ENCODE measurements at places on chromosomes 3 and 15.

DNA sequence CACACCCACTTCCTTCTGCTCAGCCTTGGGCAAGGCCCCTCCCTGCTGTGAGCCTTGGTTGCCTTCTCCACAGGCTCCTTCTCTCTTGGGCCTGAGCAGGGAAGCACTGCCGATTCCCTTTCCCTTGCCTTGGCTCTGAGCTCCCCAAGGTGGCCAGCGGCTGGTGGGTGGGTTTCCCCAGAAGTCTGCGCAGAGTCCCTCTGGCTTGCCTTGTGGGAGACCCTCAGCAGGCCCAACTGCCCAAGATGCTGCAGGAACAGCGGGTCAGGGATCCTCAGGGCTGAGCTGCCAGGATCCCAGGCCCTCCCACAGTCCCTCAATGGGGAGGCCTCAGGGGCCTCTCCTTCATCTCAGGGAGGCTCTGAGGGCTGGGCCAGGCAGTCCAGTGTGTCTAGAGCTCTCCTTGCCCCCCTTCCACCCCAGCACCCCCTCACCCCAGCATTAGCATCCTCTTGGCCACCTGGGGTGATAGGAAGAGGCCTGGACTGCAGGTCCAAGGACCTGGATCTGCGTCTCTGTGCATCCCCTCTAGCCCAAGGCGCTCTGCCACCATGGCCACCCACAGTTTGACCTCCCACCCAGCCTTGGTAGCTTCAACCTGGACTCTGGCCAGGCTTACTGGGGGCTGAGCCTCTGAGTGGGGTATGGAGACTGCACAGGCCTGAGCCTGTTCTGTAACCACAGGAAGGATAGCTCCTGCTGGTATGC lies 68.6 kb downstream of the EXOG start:
- no peak for DNase-seq

GRCh38 chr15:76678766-76679165 lies 226.4 kb downstream of the SCAPER start:
- no peak for DNase-seq

- DNase-seq: no peak
Observed at GRCh38 chr3:27224197-27224596, 145.0 kb downstream of the NEK10 start.

DNA sequence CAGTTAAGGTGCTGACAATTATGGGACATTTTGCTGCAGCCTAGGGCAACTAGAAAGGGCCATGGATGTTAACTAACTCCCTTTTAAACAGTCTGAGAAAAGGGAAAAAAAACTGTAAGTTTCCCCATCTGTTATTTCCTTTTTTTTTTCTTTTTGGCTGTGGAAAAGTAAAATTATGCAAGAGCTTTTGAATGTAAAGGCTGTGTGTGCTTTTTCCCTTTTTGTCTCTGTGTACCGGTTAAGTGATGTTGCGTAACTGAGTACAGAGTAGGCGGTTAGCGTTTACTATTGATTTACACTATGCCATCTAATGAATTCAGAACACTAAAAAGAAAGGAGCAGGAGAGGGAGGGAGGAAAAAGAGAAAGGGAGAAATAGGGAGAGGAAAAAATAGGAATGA lies 403.6 kb downstream of the TIGIT start:
- no peak for DNase-seq

DNA sequence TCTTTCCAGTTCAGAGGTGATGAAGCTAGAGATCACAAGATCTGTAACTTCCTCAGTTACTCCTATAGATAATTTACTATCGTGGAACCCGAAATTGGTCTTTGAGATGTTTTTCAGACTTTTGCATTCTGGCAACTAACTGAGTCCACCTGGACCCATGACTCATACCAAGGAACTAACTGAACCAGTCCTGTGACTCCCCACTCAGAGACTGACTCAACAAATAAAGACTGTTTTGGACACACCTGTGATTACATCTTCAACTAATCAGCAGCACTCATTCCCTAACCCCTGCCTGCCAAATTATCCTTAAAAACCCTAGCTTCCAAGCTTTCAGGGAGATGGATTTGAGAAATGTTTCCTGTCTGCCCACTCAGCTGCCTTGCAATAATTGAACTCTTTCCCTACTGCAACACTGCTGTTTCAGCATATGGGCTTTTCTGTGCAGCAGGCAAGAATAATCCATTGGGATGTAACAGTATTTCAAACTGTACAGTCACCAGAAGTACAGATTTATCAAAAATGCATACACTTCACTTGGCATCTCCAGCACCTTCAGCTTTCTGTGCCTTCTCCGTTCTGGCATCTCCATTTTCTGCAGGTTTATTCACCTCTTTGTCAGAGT lies 57.7 kb downstream of the GATM start:
- DNase-seq: no peak

GRCh38 chr3:194489736-194490612 lies 3.2 kb upstream of the ATP13A3 start:
- peak; percentile 11 for DNase-seq

DNA sequence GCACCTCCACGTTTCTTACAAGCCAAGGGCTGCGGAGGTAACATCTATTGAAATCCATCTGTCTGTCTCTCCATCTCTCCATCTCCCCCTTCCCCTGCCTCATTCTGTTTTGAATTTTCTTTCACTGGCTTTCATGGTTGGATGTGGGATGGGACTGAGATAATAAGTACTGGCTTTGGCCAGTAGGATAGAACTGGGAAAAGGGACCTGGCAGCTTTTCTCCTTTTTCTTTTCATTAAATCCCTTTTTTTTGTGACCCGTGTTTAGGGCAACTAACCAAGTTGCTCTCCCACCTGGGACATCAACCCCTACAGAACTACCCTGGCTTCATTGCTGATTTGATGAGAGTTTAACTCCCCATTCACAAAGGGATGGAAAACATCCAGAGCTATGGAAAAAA lies 66.8 kb upstream of the ADAMTSL3 start:
- no peak for DNase-seq

DNA sequence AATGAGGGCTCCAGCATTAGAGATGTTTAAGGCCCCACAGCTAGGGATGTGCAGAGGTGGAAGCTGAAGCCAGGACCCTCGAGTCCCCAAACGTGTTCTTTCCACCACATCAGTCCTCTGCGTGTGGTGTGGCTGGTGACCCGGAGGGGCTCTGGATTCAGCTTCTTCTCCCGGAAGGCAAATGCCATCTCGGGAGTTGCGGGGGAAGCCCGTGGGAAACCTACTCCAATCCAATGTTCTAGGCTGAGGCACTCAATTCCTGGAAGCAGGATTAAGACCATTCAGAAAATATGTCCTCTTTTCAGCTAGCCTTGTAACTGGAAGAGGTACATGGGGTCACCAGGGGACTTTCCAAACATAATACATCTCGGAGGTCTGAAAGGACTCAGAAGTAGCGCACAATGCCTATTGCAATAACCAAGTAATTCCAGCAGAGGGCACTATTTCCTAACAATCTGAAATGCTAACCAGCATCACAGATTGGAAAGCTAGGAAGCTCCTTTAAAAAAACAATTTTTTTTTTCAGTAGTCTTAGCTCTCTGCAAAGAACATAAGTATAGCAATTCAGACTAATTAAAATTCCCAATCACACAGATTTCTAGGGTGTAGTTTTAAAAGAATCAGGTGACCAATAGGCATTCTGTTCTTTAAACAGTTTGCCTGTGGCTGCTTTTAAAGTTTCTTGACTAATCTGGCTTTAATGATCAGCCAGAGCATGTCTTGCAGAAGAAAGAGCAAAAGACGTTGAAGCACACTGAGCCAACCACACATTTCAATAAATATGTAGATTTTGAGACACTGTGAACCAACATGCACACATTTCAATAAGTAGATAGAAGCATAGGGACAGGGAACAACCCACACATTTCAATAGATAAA lies 36.1 kb downstream of the BNC1 start:
- DNase-seq: peak; percentile 59

- no peak for DNase-seq
Observed at GRCh38 chr15:26050984-26051383, 187.9 kb upstream of the ATP10A start.

DNA sequence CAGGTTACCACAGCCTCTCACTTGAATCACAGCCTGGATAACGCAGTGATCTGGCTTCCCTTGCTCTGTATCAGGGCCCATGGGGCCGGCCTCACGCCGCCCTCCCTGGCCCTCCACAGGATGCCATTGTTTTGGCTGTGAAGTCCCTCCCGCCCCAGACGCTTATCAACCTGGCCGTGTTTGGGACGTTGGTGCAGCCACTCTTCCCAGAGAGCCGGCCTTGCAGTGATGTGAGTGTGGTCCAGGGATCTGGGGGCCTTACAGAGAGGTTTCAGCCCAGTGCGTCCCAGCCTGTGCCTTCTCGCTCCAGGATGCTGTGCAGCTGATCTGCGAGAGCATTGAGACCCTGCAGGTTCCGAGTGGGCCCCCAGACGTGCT lies 6.6 kb downstream of the VWA5B2 start:
- DNase-seq: no peak

DNA sequence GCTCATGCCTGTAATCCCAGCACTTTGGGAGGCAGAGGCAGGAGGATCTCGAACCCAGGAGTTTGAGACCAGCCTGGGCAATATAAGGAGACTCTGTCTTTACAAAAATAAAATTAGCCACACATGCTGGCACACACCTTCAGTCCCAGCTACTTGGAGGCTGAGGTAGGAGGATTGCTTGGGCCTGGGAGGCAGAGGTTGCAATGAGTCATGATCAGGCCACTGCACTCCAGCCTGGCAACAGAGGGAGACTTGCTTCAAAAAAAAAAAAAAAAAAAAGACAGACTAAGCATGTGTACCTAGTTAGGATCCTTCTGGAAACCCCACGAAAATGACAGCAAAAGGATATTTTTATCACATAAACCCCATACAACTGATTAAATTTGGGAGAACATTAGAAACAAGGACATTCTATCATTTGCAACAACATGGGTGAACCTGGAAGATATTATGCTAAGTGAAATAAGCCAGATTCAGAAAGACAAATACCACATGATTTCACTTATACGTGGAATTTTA lies 44.9 kb downstream of the METTL6 start:
- DNase-seq: no peak

DNA sequence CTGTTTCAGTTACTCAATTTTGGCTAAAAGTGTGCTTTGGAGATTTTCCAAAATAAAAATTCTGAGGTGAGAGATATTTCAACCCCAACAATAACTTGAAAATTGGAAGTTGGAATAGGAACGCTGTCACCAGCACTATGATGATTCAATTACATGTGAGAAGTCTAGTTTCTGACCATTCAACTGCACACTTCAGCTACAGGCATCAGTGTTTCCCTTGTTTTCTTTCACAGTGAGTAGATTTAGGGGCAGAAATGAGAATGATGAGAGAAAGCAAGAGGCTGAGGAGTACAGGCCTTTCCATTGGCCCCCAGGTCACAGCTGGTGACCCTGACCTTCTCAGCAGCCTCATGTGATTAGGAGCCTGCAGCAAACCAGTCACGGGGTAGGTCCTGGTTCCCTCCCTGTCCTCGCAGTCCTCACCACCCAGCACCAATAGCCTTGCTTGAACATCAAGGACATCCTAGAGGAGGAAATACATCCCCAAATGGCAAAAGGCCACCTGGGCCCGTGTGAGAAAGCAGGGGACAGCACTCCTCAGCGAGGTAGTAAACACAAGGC lies 10.0 kb upstream of the FILIP1L start:
- DNase-seq: no peak

GRCh38 chr15:91852741-91853510 lies 582 bp upstream of the SLCO3A1 start:
- DNase-seq: peak; percentile 73

- DNase-seq: peak; percentile 43
Observed at GRCh38 chr3:185153171-185153771, 411 bp upstream of the C3orf70 start.

DNA sequence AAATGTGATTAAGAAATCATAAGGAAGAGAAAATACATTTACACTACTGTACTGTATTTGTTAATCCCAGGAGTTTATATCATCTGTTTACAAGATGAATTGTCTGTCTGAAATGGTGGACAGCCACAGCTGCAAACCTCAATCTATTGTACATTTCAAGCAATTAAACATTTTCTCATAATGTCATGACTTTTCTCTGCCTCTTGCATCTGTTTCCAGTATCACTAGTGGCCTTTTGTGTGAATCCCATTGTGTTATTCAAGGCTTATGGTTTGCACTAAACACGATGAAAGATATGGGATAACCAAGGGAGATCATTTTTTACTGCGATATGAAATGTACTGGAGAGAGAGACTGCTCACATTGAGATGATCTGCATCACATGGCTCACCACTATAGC lies 200.2 kb upstream of the LRRN1 start:
- DNase-seq: no peak

DNA sequence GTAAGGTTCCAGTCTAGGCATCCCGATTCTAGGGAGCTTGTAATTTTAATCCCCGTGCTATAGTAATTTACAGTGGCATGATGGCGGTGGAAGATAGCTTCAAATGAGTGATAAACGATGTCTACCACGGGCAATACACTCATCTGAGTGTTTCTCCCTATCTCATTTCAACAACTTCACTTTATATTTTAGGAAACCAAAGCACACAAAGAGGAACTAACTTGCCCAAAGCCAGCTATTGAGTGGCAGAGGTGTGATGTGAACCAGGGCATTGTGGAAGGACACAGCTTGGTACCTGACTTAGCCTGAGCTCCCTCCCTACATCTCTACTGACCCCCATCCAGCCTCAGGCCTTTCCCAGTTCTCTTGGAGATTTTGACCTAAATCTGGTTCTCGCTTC lies 16.9 kb upstream of the FILIP1L start:
- no peak for DNase-seq

All from ELF-1 (cell line).